ENCODE measurements at places on chromosomes 2 and 18. TPM values are rescaled to one million over a fixed set of nuclear protein-coding genes. Genes with fewer than 3 reads are reported as not detected.

EIF2AK2 gene
- 32.9 TPM for total RNA-seq

IL36B gene
- not detected for total RNA-seq

NPHP1 gene
- total RNA-seq = 5.7 TPM

IKZF2 gene
- 4.0 TPM for total RNA-seq

DNA sequence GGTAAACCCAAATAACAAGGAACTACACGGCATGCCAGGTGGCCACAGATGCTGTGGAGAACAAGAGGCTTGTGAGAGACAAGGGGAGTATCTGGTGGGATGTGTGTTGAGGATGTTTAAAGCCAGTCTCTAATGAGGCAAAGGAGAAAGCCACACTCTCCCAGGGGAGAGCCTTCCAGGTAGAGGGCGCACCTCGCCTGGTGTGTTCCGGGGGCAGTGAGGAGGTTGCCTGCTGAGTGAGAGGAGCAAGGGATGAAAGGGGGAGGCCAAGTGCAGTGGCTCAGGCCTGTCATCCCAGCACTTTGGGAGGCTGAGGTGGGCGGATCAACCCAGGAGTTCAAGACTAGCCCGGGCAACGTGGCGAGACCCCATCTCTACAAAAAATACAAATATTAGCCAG, 16.2 kb downstream of the SAG start:
- H3K36me3 ChIP-seq = no peaks in the 10 kb centered on the region
- no peaks in the 10 kb centered on the region for H3K4me1 ChIP-seq
- DNase-seq = no peak

- no peak overlapping the region for H3K4me3 ChIP-seq
- no peak overlapping the region for H3K27ac ChIP-seq
- peaks cover 2% of the 10 kb centered on the region for H3K27me3 ChIP-seq
- no peak for DNase-seq
- H3K4me1 ChIP-seq = no peaks in the 10 kb centered on the region
These were observed 72.5 kb upstream of the RGPD5 start for GRCh38 chr2:109721626-109722025.

DNA sequence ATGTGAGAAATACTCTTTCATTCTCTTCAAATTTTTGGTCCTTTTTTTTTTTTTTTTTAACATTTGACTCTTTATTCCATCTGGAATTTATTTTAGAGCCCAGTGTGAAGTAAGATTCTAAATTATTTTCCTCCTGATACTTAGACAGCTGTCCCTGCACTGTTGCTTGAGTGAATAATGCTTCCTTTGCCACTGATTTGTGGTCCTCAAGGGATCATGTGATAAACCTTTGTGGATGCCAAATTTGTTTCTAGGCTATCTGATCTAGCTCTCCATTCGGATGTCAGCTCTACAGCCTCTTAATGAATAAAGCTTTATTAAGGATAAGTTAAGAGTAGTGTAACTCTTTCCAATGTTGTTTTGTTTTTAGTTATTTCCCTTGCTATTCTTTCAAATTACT, 142.3 kb downstream of the SMAD7 start:
- H3K4me1 ChIP-seq = peaks cover 14% of the 10 kb centered on the region
- no peak overlapping the region for H3K27ac ChIP-seq
- H3K4me3 ChIP-seq = no peak overlapping the region
- DNase-seq = no peak
- peaks cover 3% of the 10 kb centered on the region for H3K27me3 ChIP-seq

- H3K4me1 ChIP-seq = peaks cover 6% of the 10 kb centered on the region
- H3K36me3 ChIP-seq = no peaks in the 10 kb centered on the region
These were observed 29.9 kb downstream of the CREG2 start for GRCh38 chr2:101357376-101357775.

- peaks cover 24% of the 10 kb centered on the region for H3K36me3 ChIP-seq
- no peak for DNase-seq
- peaks cover 88% of the 10 kb centered on the region for H3K4me1 ChIP-seq
- peaks cover 30% of the 10 kb centered on the region for H3K27me3 ChIP-seq
These were observed 3.3 kb downstream of the DYSF start for GRCh38 chr2:71456617-71457016.

DNA sequence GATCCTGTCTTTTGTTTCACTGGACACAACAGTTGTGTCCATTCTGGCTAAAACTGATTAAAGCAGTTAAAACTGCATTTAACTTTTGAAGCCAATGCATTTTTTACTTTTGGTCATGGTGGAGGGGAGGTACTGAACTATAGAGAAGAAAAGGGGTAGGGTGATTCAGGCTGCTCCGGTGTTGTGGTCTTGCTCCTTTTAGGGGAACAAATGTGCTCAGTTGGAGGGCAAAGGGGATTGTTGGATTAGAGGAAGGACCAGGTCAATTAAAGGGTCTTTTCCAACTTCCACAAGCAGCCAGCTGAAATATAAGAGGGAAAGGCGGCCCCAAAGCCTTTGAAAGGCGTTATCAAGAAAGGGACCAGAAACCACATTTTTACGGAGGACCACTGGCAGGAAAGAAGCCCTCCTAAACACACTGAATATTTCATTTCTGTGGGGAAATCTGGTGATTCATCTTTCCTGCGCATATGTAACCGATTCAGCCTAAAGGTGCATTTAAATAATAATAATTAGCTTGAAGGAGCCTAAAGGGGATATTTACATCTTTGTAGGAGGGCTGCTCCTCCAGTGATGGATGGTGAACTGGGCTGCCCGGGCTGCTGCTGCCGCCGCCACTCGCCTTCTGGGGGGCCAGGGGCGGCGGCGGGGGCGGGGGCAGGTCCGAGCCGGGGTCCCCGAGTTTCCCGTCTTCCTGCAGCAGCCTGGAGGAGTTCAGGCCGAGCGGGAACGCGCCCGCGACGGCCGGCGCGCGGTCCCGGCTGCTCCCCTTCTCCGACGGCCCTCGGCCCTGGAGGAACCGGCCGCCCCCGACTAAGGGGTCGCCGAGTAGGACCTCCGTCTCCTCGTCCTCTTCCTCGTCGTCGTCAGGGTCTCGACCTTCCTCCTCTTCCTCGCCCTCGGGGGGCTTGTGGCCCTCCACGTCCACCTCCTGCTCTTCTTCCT, 5.2 kb downstream of the SKOR2 start:
- no peak for DNase-seq
- no peak overlapping the region for H3K27ac ChIP-seq
- peaks cover 3% of the 10 kb centered on the region for H3K4me1 ChIP-seq
- H3K4me3 ChIP-seq = peak overlapping the region; percentile 32
- peaks cover 25% of the 10 kb centered on the region for H3K27me3 ChIP-seq

DNA sequence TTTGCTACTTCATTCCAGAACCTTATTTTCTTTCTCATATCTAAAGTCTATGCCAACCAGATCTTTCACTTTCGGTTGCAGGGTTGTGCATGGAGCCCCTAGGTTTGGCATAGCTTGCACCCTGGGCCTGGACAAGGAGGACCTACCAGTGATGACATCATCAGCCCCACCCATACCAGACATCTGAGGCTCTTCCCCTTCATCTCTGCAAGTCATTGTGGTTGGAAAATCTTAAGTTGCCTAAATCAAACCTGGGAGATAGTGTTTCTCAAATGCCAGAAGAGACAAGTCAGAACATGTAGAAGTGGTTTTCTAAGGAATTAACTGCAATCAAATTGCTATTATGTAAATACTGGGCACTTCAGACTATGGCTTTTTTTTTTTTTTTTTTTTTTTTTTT, 363.3 kb downstream of the ZNF516 start:
- no peaks in the 10 kb centered on the region for H3K4me1 ChIP-seq
- H3K27me3 ChIP-seq = peaks cover 3% of the 10 kb centered on the region
- no peak for DNase-seq
- H3K36me3 ChIP-seq = peaks cover 5% of the 10 kb centered on the region
- no peak overlapping the region for H3K4me3 ChIP-seq

- no peak overlapping the region for H3K27ac ChIP-seq
- H3K4me3 ChIP-seq = no peak overlapping the region
- no peaks in the 10 kb centered on the region for H3K27me3 ChIP-seq
- DNase-seq = no peak
These were observed 11.3 kb upstream of the FSHR start for GRCh38 chr2:49165662-49166061.

GRCh38 chr18:49238433-49239042, 221.9 kb downstream of the DYM start:
- H3K27me3 ChIP-seq = no peaks in the 10 kb centered on the region
- H3K4me3 ChIP-seq = no peak overlapping the region
- H3K4me1 ChIP-seq = no peaks in the 10 kb centered on the region
- DNase-seq = peak; percentile 40
- no peak overlapping the region for H3K27ac ChIP-seq
- peaks cover under 1% of the 10 kb centered on the region for H3K36me3 ChIP-seq

- H3K27ac ChIP-seq = no peak overlapping the region
- DNase-seq = no peak
- H3K36me3 ChIP-seq = no peaks in the 10 kb centered on the region
- H3K4me3 ChIP-seq = no peak overlapping the region
These were observed 590.5 kb upstream of the SLC8A1 start for GRCh38 chr2:41042343-41042742.
